ENCODE measurements at places on chromosomes 11 and 22.

- peak; percentile 33 for DNase-seq
Observed at GRCh38 chr11:121249039-121249663, 43.4 kb upstream of the SC5D start.

DNA sequence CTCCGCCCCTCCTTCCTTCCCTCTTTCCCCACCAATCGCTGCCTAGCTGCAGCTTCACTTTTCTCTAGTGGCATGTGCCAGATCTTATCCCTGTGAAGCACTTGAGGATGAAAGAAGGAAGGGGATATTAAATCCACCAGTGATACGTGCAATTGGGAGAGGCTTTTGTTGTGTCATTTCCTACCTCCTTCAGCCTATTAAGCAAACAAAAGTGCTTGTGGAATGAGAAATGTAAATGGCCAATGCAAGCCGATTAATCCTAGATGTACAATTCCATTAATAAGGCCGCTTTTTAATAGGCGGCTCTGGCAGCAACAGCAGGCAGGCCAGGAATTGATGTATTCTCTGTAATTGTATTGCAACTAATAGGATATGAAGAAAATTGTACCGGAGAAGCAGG, 23.3 kb downstream of the NTM start:
- DNase-seq: no peak

DNA sequence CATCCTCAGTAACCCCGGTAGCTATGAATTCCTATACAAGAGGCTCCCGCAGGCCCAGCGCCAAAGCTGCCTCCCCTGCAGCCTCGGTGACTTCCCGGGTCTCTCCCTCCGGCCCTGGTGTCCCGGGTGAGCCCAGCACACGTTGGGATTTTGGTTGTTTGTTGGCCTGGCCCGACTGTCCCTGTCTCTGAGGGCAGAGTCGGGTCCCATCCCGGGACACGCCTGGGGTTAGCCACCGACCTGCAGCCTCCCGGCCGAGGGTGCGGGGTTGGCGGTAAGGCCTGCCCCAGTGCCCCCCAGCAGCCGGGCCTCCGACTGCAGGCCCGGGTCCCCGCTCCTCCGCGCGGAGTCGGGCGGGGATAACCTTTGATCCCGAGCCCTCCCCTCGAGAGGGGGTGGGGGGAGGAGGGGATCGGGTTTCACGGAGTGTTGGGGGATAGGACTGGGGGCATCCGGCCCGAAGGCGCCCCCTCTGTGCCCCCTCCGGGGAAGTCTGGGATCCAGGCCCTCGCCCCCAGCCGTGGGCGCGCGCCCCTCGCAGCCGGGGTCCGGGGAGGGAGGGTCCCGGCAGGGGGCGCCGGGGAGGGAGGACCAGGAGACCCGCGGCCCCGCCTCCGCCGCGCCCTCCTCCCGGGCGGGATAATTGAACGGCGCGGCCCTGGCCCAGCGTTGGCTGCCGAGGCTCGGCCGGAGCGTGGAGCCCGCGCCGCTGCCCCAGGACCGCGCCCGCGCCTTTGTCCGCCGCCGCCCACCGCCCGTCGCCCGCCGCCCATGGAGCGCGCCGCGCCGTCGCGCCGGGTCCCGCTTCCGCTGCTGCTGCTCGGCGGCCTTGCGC, at the start of gene FBLN1:
TSS of gene FBLN1 (plus strand) at position 669 of the 835 bp plus-strand sequence. CDS start at position 772, 103 bp downstream.
- DNase-seq: peak; percentile 2

DNA sequence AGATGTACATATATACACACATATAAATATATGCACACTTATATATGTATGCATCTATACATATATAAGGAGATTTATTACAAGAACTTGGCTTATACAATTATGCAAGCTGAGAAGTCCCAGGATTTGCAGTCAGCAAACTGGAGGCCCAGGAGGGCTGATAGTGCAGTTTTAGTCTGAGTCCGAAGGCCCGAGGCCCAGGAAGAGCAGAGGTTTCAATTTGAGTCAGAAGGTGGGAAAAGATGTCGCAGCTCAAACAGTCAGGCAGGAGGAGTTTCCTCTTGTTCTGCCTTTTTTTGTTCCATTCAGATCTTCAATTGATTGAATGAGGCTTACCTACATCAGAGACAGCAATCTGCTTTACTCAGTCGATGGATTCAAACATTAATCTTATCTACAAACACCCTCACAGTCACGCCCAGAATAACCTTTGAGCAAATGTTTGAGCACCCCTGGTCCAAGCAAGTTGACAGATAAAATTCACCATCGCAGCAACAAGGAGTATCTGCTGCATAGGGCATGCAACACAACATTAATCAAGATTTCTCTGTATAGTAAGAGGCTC, 4.0 kb upstream of the SGSM1 start:
- peak; percentile 58 for DNase-seq

- DNase-seq: no peak
Observed at GRCh38 chr11:118885319-118885718, 1.6 kb downstream of the CXCR5 start.

DNA sequence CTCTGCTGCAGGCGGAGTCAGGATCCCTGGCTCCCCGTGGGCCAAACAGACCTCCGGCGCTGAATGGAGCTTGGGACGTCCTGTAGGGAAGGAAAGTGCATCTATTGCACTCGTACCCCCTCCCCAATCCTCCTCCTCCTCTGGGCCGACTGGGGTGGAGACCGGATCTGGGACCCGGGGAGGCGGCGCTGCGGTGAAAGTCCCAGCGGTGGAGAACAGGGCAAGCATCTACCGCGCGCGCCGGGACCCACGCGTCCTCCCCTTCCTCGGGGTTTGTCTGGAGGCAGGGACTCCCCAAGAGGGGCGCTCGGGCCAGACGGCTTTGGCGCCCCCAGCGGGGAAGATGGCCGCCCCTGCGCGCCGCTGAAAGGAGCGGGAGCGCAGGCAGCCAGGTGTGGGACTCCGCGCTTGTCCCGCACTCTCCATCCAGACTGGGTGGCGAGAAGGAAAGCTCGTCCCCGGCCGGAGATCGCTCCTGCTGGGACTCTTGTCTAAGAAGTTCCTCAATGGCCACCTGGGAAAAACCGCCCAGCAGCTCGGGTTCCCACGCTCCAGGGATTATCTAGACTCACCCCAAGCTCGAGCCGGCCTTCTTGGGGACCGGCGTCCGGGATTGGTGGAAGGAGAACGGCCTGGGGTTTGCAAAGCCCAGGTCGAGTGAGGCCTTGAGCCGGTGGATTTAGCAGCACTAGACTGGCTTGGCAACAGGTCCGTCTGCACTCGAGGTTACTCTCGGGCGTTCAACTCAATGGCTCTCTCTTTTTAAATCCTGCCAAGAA, 718 bp downstream of the FADS2 start:
- peak; percentile 80 for DNase-seq

DNA sequence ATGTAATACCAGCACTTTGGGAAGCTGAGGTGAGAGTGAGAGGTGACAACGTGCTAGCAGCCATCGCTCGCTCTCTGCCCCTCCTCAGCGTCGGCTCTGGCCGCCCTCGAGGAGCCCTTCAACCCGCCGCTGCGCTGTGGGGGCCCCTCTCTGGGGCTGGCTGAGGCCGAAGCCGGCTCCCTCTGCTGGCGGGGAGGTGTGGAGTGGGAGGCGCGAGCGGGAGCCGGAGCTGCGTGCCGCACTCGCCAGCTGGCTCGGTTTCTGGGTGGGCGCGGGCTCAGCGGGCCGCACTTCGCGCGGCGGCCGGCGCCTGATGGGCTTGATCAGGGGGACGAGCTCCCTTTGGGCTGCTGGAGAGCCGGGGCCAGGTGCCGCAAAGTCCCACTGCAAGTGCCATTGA, 98.9 kb upstream of the UBASH3B start:
- DNase-seq: no peak

- no peak for DNase-seq
Observed at GRCh38 chr11:43924112-43924855, 18.2 kb upstream of the C11orf96 start.

GRCh38 chr11:35559949-35560348, 34.5 kb upstream of the PAMR1 start:
- DNase-seq: no peak

GRCh38 chr22:40621309-40622151, 15.0 kb downstream of the MRTFA start:
- DNase-seq: no peak

DNA sequence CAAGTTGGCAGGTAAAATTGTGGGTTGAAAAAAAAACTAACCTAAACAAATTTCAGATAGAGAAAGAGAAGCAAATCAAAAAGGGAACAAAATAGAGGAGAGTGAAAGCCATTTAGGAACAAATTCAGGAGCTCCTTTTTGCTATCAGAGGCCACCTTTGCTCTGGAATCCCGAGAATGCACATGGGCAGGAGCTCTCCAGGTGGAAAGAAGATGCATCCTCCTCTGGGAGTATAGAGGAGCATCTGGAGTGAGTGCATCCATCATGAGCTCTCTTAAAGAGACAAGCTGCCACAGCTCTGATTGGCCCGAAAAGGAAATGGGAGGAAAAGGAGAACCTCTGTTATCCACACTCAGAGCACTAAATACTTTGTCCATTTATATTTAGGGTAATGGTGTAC, 26.3 kb downstream of the MRGPRX1 start:
- DNase-seq: no peak

- DNase-seq: peak; percentile 23
Observed at GRCh38 chr11:62666259-62666926, 1.3 kb downstream of the CSKMT start.

- DNase-seq: no peak
Observed at GRCh38 chr22:19469421-19469820, 9.6 kb downstream of the UFD1 start.

DNA sequence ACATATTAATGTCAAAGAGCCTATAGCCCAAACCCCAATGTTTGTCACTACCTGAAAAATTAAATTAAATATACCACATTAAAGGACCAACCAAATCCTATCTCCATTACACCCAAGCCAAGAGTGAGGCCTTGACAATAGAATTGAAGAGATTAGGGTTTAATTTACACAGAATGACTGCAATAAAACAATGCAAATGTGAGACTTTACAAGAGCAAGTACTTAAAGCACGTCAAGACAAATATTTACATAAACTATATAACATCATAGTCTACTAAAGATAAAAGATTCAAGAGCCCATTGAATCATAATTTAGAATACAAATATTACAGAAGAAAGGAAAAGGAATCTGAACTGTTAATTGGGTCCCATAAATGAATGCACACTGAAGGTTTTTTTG, 85.6 kb downstream of the CADM1 start:
- DNase-seq: no peak

DNA sequence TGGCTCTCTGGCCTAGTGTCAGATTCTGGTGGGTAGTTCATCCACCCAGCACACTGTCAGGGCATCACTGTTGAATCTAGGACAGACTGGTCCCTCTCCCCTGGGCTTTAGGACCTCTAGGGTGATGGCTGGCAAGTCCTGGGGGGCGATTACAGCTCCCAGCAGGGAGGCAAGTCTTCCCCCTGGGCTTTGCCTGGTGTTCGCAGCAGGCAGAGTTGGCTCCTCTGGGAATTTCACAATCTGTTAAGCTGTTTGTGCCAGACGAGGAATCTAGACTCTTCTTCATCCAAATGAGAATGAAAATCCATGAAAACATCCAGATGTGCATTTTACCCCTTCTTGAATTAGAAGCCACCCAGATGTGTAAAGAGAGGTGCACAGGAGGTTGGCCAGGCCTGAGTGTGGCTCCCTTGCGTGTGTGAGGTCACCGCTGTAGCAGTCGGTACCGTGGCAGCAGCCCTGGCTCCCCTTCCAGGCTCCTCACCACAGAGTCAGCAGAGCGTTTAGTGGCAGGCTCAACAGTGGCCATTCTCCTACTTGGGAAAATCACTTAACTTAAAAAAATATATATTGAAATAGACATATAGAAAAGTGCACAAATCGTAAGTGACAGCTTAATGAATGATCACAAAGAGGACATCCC, 99.9 kb upstream of the TBCEL start:
- DNase-seq: no peak

DNA sequence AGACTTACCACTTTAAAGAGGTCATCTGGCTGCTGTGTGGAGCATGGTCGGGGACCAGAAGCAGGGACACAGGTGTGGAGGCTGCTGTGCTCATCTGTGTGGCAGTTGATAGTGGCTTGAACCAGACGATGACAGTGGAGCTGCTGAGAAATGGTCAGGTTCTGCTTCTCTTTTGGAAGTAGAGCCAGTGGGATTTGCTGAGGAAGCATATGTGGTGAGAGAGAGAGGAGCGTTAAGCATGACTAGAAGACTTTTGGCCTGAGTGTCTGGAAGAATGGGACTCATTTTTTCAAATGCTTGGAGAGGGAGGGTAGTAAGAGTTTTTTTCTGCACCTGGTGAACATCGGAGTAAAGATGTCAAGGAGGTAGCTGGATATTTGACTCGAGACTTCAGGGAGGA, 12.5 kb upstream of the SREBF2 start:
- no peak for DNase-seq

DNA sequence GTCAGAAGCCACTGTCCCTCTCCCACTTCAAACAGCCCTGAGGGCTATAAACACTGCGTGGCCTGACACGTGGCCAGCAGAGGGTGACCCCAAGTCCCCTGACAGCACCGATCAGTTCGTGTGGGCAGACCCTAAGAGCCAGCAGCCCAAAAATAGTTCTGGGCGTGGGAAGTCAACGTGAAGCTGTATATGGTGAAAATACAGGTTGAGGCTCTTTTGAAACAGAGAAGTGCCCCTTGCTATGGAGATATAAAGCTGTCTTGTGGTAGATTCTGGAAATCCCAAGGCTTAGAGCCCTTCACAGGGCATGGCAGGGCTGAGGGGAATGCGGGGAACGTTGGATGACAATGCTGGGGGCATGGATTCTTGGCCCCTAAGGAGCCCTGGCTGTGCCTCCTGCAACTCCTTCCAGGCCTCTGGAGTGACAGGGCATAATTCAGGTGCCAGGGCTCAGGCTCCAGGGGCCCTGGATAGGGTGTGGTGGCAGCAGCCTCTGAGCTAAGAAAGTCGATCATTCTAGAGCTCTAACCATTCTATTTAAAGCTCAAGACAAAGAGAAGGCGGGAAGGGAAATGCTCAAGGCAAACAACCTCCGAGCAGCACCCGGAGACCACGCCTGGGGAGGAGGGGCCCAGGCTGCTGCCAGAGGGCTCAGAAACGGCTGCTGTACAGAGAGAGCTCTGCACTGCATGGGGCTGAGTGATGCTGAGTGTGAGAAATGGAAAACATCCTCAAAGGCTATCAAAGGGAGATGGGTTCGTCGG, 60.4 kb upstream of the CD5 start:
- peak; percentile 97 for DNase-seq

DNA sequence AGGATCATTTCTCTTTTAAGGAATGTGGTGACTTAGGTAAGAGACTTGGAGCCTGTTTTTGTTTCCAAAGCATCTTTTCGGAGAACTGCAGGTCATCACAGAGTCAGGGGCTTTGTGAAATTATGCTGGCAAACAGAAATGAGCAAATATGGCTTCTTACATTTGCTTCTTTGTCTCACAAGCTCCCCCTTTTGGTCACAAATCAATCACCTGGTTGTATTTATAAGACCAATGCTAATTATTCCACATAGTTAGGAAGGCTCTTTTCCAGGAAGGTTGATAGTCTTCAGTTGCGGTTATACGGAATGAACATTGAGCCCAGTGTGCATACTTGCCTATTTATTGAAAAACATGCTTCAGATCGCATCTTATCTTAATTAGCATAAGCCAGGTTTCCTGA, 34.6 kb upstream of the CEP126 start:
- DNase-seq: peak; percentile 9

All from RPMI8226 (cell line).